ENCODE measurements at places on chromosomes 5 and 9.

DNA sequence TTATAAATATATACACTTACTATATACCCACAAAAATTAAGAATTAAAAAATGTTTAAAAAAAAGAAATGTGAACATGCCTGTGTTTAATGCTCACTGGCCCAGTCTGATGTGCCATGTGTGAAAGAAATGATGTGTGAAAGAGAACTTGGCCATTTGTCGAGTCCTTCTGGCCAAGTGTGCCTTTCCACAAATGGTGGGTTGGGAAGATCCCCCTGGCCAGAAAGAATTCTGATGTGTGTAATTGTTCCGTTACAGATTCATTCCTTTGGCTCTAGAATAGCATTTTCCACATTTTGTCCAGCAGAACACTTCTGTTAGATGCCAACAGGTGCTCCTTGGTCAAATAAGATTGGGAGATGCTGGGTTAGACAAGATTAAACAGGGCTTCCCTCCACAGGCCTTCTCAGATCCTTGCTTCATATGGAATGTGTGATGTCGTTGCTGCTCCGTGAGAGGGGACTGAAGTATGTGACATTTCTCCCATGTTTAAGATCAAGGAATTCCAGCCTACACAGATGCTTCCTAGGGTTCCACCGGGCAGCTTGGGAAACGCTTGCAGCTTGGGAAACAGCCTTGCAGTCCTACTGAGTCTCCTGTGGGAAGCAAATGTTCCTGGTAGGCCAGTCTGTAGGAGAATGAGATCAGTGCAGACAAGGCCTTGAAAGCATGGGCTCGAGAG lies 32.1 kb downstream of the GDNF start:
- DNase-seq = no peak

- DNase-seq = no peak
Measured at GRCh38 chr9:125513668-125514413, 193.2 kb downstream of the MAPKAP1 start.

GRCh38 chr5:143399616-143400540 lies 3.6 kb downstream of the NR3C1 start:
- peak; percentile 49 for DNase-seq

DNA sequence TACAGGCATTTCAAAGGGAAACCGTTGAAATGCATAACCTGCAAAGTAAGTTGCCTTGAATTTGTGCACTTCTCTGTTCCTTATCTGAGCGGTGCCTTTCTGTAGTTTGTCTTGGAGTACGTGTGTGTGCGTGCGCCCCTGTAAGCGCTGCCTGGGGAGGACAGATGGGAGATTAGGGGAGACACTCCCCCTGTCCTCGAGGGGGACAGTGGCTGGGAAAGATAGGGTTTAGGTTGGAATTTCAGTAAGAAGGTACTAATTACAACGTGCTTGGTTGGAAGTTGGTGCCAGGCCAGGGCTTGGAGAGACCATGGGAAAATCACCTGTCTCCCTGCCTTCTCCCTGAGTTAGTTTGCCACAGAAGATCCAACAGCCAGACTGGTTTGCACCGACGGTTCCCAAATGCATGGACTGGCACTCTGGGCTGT lies 73.2 kb downstream of the PIK3R1 start:
- no peak for DNase-seq

GRCh38 chr5:28208356-28208755 lies 1170.0 kb upstream of the CDH9 start:
- DNase-seq = no peak

DNA sequence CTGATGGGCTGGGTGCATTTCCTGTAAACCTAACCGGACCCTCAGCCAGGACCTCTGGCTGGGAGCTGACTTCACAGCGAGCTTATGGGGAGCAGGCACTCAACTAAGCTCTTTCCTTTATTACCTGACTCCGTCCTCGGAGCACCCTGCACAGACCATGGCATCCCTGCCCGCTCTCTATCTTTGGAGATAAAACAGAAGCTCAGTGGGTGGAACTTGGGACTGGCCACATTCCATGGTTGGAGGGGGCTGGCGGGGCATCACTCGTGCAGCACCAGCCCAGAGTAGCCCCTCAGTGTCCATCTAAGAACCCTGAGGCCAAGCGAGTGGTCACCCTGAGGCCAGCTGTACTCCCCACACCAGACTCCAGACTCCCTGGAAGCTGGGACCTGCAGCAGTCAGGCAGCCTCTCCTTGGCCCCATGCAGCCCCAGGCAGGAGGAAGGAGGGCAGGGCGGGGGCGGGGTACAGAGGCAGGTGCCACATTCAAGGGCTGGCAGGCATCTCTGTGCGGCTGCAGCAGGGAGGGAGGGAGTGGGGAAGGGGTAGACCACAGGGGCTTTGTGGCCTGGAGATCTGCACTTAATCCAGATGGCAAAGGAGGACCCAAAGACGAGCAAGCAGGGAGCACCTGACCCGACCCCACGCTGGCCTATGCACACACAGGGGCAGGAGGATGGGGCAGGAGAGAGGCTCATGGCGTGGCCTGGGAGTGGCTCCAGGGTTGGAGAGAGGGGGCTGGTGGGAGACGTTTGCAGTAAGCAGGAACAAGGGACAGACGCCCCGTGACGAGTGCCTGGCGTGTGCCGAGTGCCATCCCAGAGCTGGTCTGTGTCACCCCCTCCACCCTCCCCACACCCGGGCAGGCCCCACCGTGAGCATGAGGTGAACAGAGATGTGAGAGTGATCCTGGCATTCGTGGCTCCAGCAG lies 26.1 kb downstream of the GLT6D1 start:
- no peak for DNase-seq

- peak; percentile 48 for DNase-seq
Measured at GRCh38 chr5:170267431-170268152, 30.0 kb downstream of the LCP2 start.

DNA sequence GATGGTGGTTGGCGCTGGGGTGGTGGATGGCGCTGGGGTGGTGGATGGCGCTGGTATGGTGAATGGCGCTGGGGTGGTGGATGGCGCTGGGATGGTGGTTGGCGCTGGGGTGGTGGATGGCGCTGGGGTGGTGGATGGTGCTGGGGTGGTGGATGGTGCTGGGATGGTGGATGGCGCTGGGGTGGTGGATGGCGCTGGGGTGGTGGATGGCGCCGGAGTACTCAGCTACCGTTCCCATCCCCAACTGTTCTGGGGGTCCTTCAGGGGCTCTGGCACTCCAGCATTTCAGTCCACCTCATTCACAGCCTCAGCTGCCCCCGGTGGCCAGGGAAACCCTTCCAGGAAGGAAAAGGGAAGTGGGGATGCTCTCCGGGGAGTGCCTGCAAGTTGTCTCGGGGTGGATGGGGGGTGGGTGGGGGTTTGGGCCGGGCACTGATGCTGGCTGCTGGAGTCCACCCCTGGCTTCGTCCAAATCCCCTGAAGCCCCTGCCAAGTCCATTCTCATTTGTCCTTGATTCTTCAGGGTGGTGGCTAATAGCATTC lies 147.3 kb upstream of the COL5A1 start:
- DNase-seq = no peak

GRCh38 chr9:137023157-137023556 lies 4.9 kb downstream of the ABCA2 start:
- DNase-seq = no peak

GRCh38 chr9:70340572-70340971 lies 73.9 kb downstream of the KLF9 start:
- DNase-seq = peak; percentile 34

DNA sequence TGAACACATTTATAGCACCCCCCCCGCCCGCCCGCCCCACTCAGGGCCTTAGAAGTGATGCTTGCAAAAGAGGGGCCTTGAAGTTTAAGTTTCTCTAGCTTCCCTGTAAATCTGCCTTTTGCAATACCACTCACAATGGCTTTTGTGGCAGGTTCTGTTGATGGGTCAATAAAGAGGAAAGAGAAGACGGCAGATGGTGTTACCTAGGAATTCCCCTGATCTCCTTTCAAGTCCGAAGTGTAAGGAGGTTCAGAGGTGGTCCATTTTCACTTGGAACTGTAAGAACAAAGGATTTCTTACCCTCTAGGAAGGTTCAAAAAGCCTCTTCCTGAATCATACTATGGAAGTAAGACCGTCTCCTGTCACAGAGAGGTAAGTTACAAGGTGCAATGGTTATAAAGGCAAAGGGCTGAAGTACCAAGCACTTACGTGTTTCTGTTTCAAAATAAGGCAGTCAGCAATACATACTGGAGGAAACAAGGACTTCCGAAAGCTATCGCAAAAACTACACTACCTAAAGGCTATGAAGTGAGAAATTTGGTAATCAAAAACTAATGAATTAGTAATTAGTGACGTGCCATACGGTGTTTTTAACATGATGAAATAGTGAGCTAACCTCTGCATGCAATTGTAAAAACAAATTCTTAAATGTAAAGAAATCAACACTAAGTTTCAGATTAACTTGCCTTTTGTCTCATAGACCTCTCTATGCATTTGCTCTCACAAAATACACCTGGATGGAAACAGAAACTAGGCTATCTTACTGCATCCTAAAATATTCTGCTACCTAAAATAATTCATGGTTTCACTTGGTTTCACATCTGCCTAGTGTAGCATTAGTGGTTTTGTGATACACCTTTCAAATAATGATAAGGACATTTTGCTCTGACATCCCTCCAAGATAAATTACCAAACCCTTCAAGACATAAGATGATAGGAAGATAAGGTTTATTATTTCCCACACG lies 589.4 kb upstream of the FAM174A start:
- DNase-seq = no peak

DNA sequence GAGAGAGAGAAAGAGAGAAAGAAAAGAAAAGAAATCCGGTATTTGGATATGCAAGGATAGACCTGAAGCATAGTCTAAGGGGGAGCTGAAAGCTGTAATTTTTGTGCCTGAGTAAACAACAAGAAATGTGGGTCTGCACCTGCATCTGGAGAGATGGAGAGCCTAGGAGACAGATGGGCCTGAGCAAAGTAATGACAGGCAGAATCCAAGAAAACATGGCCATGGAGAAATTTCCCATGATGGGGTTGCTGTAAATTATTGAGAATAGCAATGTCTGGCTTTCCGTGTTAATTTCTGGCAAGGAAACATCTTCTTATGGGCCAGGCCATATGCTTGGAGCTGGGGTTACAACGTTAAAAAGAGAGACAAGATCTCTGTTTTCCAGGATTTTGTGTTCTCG lies 40.2 kb downstream of the YIPF5 start:
- peak; percentile 47 for DNase-seq

DNA sequence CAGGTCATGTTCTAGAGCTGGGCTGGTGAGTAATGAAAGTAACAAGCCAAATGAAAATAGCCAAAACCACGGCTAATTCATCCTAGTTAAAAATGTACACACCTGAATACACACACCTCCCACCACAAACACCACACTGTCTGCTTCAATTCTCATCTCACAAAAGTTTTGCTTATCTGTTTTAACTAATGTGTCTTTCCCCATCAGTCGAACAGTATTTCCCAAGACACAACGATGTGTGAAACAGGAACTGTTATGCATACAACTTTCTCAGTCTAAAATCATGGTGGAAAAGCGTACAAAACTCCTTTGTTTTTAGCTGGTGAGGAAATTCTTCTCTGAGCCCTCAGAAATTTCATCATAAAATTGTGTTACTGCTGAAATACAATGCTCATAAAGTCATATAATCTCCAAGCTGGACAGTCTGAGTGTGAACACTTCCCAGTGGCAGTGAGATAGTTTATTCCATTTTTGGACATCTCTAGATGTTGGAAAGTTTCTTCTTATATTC lies 242.4 kb downstream of the EFNA5 start:
- DNase-seq = no peak

GRCh38 chr5:52638732-52639131 lies 149.0 kb upstream of the ITGA1 start:
- no peak for DNase-seq

DNA sequence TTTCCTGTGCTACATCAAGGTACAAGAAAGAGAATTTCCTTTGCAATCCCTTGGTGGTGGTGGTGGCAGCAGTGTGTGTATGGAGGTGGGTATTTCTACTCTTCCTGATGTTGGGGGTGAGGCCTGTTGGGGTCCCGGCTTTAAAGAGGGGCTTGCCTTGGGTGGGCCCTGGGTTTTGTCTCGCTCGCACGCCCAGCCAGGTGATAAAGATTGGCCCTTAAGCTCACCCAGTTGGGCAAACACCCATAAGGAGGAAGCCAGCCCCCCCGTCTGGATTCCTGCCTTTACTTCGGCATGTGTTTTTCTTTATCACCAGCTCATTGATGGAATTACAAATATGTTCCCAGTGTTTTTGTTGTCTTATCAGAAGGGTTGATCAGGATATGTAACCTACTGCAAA lies 16.0 kb upstream of the SARDH start:
- DNase-seq = no peak

Measured in NCI-H2171 treated with DMSO at 0.1 percent for 48 hours (cell line).